ENCODE measurements at places on chromosomes 1 and 21.

GRCh38 chr1:151176514-151177045 lies 799 bp upstream of the TMOD4 start:
- DNase-seq = no peak

- DNase-seq = no peak
These were observed 1.2 kb upstream of the CGN start for GRCh38 chr1:151510020-151510405.

DNA sequence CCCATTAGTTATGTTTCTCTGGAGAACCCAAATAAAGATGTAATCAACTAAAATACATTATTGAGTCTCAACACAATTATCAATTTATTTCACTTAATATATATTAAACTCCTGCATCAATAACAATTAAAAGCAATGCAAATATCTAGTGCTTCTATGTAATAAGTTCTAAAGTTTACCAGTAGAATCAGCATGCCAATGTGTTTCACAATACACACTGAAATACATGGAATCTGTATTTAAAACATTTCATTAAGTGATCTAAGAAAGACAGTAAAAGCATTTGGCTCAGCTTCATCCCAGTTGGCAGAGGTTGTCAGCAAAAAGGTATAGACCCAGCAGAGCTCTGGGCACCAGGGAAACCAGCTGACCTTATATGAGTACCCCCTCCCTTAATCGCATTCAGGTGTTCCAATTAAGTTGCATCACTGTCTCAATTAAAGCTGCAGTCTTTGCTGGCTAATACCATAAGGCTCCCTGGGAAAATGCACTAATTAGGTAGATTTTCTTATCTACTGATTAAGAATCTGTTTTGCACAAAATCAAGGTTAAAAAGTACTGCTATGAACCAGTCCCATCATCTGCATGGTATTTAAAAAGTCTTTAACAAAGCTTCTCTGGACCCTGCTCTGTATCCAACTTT lies 63.1 kb downstream of the NIBAN1 start:
- no peak for DNase-seq

DNA sequence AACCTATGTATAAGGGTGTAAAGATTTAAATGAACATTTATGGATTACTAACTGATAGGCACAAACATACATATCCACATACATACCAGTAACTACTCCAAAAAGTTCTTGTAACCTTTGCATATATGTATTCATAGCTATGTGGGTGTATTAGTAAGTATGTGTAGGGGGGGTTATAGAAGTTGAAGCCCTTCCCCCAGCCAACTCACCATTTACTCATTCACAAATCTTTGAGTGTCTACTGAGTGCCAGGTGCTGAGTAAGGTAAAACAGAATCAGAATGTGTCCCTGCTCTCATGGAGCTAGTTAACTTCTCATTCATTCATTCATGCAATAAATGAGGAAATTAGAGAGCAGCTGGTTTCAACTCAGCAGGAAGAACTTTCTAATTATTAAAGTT lies 1.3 kb downstream of the C1orf146 start:
- DNase-seq = no peak

DNA sequence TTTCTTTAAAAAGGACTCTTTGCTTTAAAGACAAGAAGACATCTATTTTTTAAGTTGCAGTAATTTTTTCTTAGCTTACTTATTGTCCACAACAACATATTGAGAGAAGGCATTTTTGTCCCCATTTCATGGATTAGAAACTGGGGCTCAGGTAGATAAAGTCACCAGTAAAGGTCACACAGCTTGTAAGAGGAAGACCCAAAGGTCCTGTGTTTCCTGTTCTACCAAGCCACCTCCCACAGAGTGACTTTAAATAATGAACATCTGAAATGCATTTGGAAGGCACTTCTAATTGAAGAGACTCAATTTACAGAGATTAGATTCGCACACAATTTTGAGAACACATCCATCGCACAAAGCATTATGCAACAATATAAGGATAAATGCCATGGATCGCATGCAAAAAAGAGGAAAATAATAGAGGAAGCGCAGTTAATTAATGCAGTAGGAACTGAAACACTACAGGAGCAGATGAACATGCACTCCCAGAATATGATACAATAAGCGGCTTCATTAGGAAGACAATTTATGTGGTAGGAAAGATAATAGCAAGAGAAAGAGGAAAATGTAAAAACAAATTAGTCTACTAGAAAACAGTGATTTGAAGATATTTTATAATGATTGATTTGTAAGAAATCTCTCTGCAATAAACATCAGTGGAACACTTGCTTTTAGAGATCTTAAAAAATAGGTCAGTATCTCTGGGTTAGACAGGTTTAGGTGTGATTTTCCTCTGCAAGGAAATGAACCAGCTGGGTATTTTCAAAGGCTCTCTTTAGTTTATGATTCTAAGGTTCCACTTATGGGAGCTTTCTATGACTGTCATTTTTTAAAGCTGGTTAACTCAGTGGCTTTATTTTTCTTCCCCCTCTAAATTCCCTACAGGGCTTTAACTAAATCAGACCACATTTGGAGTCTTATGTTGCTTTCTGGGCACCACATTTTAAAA lies 27.1 kb upstream of the CD2 start:
- no peak for DNase-seq

- DNase-seq = no peak
These were observed 13.2 kb downstream of the MYBPH start for GRCh38 chr1:203162403-203162802.

DNA sequence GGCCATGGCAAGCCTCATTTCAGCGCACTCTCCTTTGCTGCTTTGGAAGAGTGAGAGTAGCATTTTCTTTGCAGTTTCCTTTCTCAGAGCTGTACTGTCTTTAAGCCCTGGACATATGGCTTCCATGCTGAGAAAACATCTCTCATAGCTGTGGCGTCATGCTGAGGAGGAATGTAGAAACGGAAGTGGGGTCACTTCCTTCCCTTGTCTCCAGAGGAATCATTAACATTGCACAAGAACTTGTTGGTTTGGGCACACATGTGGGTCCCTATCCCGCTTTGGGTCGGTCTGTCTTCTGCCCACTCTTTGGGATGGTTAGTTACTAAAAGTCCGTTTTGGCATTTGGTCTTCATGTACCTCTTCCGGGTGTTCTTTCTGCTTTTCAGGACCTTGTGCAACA lies 5.6 kb downstream of the MFN2 start:
- no peak for DNase-seq

All from substantia nigra (tissue), 51 donors.